ENCODE measurements at places on chromosomes 7 and 10.

- no peak for DNase-seq
These were observed 919.2 kb downstream of the LRMDA start for GRCh38 chr10:76350583-76350982.

- DNase-seq: no peak
These were observed 65.8 kb upstream of the CACUL1 start for GRCh38 chr10:118820326-118821116.

DNA sequence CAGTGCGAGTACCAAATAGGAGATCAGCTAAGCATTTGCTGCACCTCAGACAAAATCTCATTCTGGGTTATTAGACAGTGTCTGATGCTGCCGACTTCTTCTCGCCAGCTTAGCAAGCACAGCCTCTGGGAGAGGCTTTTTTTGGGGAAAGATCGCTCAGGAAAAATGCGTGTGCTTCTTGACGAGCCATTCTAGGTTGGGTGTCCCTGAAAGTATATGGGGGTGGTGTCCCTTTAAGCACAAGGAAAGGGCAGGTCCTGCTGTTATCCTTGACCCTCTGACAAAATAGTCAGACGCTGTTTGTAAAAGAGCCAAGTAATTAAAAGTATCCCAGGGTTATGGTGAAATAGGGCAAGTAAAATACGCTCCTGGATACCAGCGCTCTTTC is 540.1 kb upstream of the FZD8 start:
- no peak for DNase-seq

DNA sequence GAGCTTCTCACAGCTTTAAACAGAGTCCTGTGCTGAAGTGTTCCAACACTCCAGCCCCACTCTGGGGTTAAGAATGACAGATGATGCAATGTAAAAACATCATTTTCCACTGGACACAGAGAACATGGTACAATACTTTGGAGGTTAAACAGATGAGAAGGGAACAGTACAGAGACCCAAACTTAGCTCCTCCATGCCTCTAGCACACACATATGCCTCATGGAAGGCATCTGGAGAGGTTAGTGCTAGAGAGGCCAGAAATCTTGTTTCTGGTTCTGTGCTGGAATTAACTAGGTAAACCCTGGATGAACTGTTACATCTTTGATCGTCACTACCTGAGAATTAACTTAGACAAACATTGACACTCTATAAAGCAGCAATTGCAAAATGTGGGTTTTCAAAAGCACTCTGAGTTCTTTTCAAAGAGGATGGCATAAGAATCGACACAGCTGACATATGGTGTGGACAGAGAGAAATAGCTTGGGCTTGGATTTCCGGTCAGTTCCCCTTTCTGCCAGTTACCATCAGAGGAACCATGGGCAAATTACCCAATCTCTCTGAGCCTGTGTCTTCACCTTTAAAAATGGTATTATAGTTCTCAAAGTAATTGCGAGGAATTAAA is 81.9 kb downstream of the KCNMA1 start:
- DNase-seq: no peak

DNA sequence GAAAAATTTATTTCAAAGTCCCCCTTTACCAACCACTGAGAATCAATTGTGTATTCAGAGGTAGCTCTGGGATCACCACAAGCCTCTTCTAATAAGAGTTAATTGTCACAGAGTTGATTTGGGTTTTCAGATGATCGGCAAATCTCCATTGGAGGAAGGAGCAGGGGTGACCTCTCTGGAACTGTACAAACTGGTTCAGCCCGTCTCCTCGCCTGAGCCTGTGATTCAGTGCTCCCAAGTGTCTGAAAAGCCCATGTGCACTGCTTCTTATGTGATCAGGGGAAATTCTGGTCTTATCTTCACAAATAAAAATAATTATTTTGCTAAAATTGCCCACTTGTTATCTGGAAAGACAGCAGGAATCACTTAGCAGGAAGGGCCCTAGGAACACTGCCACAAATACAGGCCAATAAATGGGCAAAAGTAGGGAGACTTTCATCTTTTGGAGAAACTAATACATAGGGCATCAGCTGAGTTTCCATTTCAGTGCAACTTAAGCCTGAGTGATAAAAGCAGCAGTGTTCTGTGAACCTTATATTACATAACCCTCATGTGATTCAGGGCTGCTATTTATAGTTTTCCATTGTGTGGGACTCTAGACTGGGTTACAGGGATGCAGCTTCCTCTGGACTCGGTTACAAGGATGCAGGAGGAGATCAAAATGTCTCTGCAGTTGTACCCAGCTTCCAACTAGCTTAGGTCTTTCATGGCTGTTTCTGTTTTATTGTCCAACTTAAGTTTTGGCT is 32.3 kb downstream of the CDK1 start:
- no peak for DNase-seq
